ENCODE measurements at places on chromosomes 11 and 22. TPM values are rescaled to one million over a fixed set of nuclear protein-coding genes. Genes with fewer than 3 reads are reported as not detected.

The CENPM gene
- total RNA-seq, result 22.1 TPM

DNA sequence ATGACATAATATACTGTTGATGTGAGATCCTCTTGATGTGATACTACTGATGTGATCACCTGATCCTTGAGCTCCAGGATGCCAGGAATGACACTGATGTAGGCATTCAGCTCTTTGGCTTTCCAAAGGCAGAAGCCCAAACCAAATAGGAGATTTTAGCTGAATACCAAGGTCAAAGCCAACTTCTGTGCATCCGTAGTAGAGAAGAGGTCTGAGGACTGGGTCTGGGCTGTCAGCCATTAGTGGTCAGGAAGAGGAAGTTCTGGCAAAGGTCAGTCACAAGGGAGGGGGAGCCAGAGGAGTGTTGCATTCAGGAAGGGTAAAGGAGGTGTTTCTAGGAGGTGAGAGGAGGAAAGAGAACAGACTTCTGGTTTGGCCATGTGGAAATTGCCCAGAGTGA lies 53.4 kb upstream of the PARVG start:
- DNase-seq, result no peak

DNA sequence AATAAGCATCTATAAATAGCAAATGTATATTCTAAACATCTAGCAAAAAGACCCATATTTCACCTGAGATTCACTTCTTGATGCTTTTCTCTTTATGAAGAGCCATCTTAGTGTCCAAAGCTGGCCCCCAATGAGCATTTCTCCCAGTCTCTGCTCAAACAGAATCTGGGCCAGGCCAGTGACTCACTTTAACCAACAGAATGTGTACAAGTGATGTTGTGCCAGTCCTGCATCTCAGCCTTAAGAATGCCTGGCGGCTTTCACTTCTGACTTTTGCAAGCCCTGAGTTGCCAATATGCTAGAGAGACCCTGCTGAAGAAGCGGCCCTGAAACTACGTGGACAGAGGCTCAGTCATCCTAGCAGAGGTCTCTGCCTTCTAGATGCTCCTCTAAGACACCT lies 6.9 kb upstream of the COPB1 start:
- no peak for DNase-seq

DNA sequence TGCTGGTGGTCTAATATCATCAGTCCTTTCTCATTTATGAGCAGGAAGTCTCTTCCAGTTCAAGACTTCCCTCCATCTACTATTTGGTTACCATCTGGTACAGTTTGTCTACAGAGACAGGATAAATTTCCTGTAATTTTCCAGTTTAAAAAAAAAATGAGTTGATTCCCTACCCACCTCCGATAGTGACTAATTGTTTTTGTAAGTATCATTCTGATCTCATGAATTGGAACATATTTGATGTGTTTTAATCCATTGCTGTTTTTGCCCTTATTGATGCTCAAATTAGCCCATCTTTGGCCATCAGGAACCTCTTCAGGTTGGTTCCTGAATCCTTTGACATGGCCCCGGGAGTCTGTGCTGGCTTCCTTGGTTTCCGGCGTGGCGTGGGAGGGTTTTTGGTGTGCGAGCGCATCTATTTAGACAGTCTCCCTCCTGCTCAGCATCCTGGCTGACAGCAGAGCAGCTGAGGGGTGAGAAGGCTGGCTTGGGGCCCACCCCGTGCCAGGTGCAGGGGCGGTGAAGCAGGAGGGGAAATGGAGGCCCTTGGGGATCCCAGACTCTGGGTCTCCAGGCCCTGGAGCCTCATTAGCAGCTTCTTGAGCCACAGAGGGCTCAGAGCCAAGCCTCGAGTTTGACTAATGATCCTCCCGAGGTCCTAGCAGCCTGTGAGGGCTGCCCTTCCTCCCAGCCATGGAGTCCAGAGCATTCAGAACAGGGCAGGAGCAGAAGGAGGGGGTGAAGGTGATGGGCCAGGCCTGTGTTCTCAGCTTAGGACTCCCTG lies 6.8 kb downstream of the OMP start:
- no peak for DNase-seq

- no peak for DNase-seq
Measured at GRCh38 chr22:45882881-45883810, 93.8 kb downstream of the WNT7B start.

DNA sequence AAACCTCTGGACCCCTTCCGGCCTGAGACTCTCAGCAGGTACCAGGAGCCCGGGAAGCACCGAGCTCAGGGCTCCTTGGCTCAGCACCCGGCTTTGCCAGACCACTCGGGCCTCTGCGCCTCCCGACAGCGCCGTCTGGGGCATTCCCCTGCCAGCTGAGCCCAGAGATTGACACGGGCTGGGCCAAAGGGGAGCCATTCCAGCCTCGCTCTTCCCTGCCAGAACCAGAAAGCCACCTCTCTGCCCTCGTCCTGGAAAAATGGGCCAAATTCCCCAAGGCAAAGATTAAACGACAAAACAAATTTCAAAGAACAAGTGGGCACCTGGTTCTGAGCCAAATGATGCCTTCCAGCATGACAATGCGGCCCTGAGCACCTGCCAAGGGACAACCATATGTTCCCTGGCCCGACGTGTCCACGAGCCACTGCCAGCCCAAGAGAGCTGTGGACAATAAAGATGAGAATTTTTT lies 59.3 kb downstream of the CELSR1 start:
- DNase-seq, result no peak

GRCh38 chr22:38767313-38767712 lies 11.5 kb upstream of the SUN2 start:
- DNase-seq, result no peak

DNA sequence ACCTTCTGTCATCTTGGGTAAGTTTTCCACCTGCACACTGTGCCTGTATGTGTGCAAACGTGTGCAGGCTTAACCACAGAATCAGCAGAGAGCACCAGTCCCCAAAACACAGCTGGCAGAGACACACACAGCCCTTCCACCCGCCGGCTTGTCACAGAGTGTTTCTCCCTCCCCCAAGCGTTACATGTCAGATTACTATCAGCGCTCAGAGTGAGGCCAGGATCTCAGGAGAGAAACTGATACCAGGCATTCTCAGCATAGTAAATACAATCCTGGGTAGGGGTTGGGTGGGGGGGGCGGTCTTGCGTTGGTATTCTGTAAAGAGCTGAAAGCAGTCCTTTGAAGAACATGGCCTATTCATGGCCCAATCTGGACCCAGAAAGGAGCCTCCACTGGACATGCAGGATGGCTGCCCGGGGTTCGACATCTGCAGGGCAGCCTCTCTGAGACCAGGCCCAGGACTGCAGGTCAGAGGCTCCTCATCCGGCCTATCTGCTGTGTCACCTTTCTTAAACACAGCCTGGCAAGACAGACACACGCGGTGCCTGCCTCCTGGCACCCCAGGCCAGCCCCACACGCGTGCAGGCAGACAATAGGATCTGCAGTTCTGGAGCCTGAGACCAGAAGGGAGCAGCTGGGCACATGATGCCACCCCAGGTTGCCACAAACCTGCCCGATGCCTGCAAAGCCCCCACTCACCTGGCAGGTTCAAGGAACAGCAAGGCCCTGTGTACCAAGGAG lies 1.7 kb downstream of the OSBPL5 start:
- DNase-seq, result no peak

DNA sequence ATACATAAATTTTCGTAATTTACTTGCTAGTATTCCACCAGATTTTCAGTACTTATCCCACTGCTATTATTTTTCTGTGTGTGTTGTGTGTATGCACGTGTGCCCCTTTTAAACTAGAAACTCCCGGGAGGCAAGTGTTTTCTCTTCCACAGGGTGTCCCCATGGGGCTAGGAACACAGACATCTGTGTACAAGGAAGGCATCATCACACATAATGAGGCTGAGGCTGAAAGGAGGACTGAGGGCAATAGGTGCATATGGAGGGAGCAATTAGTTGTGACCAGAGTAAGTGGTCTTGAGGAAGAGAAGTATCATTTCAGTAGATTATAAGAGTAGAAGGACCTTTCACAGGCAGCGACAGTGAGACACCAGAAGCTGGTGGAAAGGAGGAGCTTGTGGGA lies 2.1 kb upstream of the DPAGT1 start:
- DNase-seq, result no peak

The CDHR5 gene
- total RNA-seq, result not detected

DNA sequence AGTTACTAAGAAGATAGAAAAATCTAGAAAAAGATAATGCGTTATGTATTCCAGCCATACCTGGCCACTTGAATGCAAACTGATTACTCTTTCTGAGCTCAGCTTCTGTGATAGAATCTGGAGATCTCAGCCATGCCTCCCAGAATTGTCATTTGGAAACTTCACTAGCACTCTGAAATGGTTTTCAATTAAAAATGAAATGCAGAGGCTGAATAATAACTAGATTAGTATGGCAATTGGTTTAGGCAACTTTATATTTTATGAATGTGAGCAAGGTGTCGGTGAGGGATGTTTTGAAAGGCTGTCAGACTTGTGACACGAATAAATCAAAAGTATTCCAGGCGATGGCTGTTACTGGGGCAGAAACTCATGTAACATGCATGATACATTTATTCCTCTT lies 128.8 kb upstream of the SORL1-AS1 start:
- no peak for DNase-seq

The NXPE1 gene
- not detected for total RNA-seq

DNA sequence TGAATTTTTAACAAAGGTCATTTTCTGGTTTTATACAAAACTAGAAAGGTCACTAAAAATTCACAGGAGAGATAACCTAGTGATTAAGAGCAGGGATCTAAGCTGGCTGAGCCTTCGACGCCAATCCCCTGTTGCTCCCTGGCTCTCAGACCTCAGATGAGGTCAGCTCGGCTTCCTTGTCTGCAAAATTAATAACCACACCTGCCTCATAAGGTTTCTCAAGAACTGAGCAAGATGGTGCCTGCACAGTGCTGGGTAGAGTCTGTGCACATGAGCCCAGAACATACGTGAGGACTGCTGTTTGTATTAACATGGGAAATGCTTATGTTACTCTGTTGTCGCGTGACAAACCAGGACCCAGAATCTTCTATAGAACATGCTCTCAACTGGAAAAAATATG lies 24.4 kb upstream of the CD5 start:
- DNase-seq, result no peak

GRCh38 chr11:73326929-73327811 lies 19.1 kb downstream of the ARHGEF17 start:
- no peak for DNase-seq

The APLNR gene
- not detected for total RNA-seq

The CNTF gene
- total RNA-seq, result 1.6 TPM

DNA sequence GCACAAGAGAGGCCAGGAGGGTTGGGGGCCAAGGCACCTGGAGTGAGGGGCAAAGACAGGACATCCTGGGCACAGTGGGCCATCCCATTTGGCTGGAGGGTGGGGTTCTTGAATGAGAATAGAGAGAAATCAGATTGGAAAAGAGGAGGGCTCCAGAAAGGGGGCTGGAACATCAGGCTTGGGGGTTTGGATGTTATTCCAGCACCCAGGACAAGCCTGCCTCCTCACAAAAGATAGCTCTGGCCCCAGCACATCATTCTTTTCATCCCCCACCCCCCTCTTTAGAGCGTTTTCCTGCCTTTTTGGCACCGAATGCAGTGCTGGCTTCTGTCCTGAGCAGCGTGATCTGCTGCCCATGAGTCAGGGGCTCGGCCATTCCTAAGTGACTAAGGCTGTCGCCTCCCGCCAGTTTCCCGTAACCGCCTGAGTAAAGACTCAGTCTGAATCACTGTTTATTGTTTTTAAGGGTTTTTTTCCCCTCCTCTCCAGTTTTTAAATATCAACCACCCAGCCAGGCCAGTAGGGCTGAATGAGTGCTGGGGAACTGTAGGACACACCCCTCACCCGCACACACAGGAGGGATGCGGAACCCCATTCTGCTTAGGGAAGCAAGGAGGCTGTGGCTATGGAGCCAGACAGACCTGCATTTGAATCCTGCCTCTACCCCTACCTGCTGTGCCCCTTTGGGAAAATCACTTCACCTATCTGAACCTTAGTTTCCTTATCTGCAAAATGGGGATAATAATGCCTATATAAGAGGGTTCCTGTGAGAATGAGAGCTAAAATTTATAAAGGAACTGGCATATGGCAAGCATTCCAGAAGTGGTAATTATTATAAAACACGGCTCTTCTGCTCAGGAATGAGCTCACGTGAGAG lies 32.4 kb upstream of the NAV2 start:
- peak; percentile 89 for DNase-seq

DNA sequence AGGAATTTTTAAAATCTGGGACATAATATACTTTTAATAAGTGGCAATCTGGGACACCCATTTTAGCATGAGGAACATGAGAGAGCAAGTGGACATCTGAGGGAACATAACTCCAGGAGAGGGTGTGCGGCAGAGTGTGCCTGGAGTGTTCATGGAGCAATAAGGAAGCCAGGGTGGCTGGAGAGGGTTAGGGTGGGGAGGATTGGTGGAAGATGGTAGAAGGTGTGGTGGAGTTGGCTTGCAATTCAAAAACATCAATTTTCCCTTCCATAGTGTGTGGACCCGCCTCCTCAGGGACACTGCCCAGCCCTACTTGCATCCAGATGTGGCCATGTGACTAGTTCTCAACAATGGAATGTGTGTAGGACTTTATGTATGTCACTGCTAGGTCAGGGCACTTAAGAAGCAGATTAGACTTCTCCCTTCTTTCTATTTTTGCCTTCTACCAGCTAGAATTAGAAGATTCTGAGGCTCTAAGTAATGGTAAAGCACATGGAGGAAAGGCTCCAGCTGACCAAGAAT lies 4.4 kb upstream of the DENND5A start:
- DNase-seq, result no peak

The C11orf16 gene
- not detected for total RNA-seq

DNA sequence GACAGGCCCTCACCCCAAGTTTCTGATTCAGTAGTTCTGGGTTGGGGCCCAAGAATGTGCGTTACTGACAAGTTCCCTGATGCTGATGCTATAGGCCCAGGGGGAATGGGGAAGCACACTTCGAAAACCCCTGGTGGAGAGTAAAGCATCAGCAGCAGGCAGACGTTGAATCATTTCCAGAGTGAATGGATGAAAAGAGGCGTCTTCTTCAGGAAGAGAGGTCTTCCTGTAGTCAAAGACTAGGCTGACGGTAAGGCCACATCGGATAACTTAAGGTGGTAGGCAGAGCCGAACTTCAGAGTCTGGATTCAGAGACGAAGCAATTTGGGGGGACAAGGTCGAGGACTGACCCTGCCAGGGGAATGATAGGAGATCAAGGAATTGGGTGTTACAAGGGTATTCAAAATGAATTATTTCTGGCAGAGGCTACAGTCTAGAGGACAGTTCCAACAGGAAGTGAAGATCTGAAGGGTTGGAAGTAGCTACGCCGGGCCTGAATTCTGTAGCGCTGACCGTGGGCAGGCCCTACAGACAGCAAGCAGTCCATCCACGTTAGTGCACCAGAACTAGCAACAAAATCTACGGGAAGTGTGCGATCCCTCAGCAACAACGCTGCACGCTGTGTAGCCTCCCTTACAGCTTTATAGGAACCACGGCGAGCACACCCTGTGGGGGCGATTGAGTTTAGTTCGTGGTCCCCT lies 862 bp upstream of the CENATAC start:
- DNase-seq, result no peak
